ENCODE measurements at places on chromosomes 3 and 15. TPM values are rescaled to one million over a fixed set of nuclear protein-coding genes. Genes with fewer than 3 reads are reported as not detected.

DNA sequence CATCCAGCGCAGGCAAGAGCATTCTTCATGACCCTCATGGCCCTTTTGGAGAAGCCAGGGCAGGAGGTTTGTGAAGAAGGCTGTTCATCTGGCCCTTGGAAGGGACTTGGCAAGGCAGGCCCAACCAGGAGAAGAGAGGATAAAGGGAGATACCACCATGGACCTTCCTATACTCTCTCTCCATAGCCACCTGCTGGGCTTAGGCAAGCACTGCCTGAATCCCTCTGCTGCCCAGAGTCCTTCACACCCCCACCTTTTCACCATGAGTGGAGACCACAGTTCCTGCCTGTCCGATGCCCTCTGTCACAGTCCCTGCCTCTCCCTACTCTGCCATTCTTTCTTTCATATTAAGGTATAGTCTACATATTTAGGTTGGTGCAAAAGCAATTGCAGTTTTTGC lies 10.6 kb upstream of the SFMBT1 start:
- DNase-seq = no peak

- DNase-seq = no peak
Observed at GRCh38 chr3:143849854-143850549, 1.7 kb upstream of the SLC9A9 start.

- no peak for DNase-seq
Observed at GRCh38 chr15:62348118-62348517, 183.0 kb upstream of the C2CD4B start.

- DNase-seq = no peak
Observed at GRCh38 chr15:37199545-37199944, 99.2 kb upstream of the MEIS2 start.

- DNase-seq = no peak
Observed at GRCh38 chr15:84795186-84795585, 22.0 kb upstream of the ALPK3 start.

- DNase-seq = no peak
Observed at GRCh38 chr3:107045791-107046190, 331.4 kb upstream of the CCDC54 start.

The MST1R gene
- total RNA-seq = 173 TPM

The MCF2L2 gene
- total RNA-seq = 0.25 TPM
